ENCODE measurements at places on chromosomes 7 and 10.
A peak's percentile ranks its signal among the peaks of the same experiment; 100 is the strongest.

DNA sequence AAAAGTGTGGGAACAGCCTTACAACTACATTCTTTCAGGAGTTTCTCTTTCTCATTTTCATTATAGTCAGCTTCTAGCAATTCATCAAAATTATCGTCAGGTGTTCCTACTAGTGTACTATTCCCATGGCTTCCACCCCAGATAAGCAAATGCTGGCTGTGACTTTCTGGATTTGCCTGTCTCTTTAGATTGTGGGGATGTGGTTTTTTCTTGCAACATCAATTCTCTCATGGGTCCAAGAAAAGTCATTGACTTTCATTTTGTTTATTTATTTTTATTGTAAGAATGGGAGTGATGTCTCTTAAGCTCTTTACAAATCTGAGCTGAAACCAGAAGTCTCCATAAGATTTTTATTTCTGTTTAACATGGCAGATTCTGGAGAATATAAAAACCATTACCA lies 349.7 kb upstream of the SEMA3C start:
- DNase-seq, result no peak

DNA sequence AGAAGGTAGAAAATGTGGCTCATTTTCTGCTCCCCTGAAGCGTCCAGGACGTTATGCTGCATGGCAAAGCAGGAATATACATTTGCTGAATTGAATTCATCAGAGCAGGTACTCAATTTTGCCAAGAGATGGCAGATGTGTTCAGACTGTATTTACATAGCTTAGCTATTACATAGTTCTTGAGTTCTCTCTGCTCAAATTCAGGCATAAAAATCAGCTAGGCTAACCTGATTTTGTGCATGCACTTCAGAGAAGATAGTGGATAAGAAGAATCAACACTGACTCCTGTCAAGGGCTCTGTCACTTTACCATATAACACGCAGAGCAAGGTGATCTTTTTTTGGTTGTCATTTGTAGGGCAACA lies 209.2 kb upstream of the FAM3C start:
- DNase-seq, result peak; percentile 6

GRCh38 chr10:33025039-33025438 lies 67.0 kb upstream of the ITGB1 start:
- DNase-seq, result no peak

- DNase-seq, result no peak
Observed at GRCh38 chr10:14806318-14806717, 31.5 kb downstream of the CDNF start.

DNA sequence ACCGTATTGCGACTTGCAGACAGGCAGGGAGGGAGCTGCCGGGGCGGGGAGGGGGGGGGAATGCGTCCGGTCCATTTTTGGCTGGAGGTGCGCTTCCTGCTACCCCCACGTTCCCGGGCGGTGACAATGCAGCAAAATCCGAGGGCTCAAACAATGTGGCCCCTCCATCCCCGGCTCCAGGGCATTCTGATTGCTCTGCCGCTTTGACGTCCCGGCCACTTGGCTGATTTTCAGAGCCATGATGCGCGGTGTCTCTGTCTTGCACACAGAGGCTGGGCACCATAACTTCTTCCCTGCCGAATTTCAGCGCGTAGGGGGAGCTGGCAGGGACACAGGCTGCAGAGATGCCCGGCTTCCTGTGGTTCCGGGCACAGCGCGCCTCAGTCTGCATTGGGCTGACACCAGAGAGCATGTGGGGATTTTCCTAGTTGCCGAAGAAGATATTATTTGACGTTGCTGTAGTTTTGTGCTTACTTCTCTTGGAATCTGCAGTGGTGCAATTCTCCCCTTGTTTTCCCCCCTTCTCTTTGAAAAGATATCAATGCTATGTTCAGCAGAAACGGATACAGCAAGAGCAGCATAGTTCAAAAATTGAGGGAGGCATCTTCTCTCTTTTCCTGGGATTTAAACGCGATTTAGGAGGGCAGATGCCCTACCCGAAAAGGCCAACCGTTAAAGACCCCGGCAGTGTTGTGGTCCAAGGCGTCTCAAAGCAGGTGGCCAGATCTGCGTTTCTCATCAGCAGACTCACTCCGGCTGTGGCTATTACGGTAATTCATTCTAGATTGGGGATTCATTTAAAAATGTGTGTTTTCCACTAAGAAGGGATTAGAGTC lies 1.4 kb downstream of the HECW1 start:
- no peak for DNase-seq

DNA sequence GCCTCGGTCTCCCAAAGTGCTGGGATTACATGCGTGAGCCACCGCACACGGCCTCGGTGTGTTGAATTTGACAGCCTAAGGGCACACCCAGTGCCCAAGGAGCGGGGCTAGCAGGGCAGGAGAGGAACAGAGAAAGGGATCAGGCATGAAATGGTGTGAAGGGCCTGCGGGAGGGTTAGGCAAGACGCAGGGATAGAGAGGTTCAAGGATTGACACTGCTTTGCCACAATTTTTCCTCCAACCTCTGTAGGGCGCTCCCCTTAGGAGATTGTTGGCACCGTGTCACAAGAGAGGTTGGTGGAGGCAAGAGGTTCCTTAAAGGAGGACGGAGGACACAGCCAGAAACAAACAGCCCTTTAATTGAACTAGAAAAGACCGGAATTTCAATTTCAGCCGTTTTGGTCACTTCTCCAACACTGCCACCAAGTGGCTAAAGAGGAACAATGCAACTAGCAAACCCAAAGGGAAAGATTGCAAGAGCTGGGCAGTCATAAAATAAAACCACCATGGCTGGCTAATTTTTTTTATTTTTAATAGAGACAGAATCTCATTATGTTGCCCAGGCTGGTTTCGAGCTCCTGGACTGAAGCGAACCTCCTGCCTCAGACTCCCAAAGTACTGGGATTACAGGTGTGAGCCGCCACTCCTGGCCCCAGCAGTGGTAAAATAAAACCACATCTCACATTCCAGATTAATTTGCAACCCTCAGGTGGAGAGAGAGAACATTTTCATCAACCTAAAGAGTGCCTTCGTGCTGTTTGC lies 6.9 kb upstream of the CREB3L2 start:
- DNase-seq, result peak; percentile 57

DNA sequence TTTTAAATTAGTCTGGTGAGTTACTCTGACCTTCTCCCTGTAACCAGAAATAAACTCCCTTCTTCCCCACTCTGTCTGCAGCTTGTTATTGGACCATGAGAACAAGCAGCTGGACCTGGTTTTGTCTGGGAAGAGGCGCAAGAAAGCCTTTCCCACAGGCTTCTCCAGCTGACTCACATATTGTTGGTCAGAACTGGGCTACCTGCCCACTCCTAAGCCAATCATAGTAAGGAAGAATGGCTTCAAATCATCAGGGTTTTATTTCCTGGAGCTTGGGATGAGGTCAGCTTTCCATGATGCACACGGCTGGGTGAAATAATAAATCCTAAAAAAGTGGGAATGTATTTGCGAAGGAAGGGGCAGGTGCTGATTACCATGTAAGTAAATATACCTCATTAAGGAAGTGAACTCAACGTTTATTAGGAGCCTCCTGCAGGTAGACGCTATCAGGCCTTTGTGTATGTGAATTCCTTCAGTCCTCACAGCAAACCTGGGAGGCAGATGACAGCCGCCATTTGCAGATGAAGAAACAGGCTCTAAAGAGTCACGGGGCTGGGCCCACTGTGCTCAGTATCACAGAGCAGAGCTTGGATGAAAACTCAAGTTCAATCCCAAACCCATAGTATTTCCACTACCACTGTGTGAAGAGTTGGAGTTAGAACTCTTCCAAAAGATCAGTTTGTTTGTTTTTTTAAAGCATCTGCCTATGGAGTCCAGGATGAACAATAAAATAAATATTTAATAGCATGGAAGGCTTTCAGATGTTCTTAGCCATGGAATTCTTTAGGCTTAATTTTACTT lies 32.8 kb downstream of the IL15RA start:
- DNase-seq, result peak; percentile 100

DNA sequence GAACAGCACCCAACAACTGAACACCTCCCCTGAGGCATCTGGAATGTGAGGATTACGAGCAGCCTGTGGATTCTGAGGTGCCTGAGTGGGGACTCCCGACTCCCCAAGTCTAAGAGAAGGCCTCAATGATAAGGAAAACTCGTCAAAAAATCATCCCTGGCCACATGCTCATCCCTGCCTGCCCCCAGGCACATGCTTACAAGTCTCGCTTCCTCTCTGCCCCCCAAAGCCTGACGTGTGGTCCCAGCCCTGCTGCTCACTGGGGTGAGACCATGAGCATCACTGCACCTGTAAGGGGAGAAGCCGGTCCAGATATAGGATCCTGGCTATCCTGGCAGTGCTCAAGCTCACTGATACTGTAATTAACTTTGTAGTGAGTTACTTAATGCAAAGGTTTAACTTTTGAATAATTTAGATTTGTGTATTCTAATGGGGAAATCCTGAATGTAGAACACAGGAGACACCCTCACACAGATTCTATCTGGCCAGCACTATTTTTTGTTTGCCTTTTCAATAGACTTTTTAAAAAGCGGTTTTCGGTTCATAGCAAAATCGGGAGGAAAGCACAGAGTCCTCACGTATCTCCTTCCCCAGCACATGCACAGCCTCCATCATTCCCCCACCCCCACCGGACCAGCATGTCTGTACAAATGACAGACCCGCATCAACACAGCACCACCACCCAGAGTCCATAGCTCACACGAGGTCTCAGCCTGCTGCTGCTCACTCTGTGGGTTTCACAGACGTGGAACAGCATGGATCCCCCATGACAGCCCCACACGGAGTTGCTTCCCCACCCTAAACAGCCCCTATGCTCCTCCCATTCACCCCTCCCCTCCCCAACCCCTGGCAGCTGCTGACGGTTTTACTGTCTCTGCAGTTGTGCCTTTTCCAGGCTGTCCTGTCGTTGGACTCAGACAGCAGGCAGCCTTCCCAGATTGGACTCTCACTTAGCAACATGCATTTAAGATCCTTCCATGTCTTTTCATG lies 167.9 kb downstream of the DIP2C start:
- no peak for DNase-seq

DNA sequence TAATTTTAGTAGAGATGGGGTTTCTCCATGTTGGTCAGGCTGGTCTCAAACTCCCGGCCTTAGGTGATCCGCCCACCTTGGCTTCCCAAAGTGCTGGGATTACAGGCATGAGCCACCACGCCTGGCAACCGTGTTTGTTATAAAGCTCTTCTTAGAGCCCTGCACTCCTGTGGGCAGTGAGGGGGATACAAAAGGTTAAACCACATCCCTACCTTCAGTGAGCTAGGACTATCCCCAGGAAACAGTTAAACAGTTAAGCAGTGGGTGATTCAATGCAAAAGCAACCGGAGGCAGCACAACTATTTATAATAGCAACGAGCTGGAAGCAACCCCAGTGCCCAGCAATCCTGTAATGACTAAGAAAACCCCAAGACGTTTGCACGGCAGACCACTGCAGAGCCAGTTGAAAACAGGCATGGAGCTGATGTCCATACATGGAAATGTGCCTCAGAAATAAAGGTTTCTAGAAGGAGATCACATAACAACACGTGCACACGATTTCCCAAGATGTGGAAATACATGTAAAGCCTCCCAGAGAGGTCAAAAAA lies 107.2 kb upstream of the LYZL2 start:
- peak; percentile 99 for DNase-seq

- peak; percentile 8 for DNase-seq
Observed at GRCh38 chr7:91168871-91169829, 95.1 kb upstream of the FZD1 start.

- DNase-seq, result peak; percentile 19
Observed at GRCh38 chr10:35271086-35271858, 65.0 kb upstream of the CCNY start.

GRCh38 chr7:94042381-94042780 lies 38.2 kb upstream of the BET1 start:
- no peak for DNase-seq

DNA sequence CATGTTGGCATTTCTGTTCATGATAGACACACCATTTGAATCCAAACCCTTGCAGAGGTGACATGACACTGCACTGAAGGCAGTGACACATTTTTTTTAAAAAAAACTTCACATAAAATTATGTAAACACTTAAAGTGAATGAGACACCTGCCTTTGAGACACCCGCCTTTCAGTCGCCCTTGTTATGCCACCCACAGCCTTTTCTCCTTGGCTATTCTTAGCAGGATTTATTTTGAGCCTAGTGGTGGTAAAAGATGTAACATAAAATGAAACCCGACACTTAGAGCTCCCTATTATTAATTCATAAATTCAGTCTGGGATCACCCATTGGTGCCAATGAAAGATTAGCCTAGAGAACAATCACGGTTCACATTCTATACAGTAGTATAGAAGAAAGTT lies 161.3 kb downstream of the DYNC1I1 start:
- DNase-seq, result no peak

DNA sequence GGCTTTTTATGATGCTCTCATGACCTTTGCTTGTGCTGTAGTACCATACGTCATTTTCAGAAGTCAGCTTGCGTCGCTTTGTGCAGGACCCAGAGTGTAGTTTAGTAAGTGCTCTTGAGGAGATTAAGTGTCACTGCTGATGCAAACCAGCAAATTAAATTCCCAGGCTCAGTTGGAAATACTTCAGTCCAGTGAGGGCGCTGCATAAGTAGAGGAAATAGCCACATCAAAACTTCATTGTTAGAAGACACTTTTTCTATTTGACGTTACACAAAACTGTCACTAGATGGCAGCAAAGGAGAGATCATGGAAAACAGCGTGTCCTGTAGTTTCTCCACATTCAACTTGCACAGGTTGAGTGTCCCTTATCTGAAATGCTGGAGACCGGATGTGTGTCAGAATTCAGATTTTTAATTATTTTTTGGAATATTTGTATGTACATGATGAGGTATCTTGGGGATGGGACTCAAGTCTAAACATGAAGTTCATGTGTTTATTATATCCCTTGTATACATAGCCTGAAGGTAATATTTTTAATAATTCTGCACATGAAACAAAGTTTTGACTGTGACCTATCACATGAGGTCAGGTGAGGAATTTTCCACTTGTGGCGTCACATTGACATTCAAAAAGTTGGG lies 7.9 kb downstream of the ZNF22 start:
- DNase-seq, result peak; percentile 80

DNA sequence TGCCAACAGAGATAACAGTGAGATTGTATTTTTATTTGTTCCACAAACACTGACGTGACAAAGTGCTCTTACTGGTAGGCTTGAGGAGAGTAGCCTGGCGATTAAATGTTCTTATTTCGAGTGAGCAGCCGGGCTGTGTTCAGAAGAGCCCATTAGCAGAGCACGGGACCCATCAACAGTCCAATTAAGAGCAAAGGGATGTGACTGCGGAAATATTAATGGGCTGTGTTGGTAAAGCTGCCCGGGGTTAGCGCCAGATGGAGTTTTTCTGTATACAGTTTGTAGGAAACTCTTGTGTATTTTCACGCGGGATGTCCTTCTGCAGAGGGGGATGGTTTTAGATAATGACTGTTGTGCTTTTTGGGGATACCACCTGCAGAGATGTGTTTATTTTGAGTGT lies 104.3 kb downstream of the KIAA1217 start:
- DNase-seq, result no peak

GRCh38 chr10:113094114-113094486 lies 144.1 kb downstream of the TCF7L2 start:
- no peak for DNase-seq
